ENCODE measurements at places on chromosomes 7 and 10. TPM values are rescaled to one million over a fixed set of nuclear protein-coding genes. Genes with fewer than 3 reads are reported as not detected.
A peak's percentile ranks its signal among the peaks of the same experiment; 100 is the strongest.

SCART1 gene
- total RNA-seq, result 13.1 TPM

DNA sequence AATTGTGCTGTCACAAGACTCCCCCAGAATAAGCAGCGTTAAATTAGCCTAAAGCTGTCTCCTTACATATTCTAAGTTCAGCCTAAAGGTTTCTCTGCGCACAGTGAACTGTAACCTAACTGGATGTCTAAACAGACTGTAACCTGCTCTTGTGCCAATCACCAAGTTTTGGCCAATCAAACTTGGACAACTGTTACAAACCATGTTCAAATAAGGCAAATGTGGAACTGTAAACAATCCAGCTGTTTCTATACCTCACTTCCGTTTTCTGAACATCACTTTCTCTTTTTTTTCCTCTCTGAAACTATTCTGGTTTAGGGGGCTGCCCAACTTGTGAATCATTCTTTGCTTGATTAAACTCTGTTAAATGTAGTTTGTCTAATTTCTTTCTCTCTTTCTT lies 252.2 kb upstream of the HABP2 start:
- no peak for DNase-seq
- H3K4me3 ChIP-seq, result no peak overlapping the region
- H3K4me1 ChIP-seq, result no peaks in the 10 kb centered on the region
- H3K36me3 ChIP-seq, result no peaks in the 10 kb centered on the region
- no peak overlapping the region for H3K27ac ChIP-seq

TUBB8 gene
- total RNA-seq, result 2.0 TPM

GPER1 gene
- total RNA-seq, result 3.2 TPM

- no peaks in the 10 kb centered on the region for H3K36me3 ChIP-seq
- no peak overlapping the region for H3K4me3 ChIP-seq
- DNase-seq, result no peak
- no peaks in the 10 kb centered on the region for H3K4me1 ChIP-seq
Observed at GRCh38 chr10:78672918-78673317, 395.8 kb upstream of the ZMIZ1 start.

PRSS37 gene
- total RNA-seq, result 17.1 TPM

FAM180A gene
- total RNA-seq, result 2.7 TPM

GRCh38 chr7:37201876-37202198 lies 246.8 kb downstream of the ELMO1 start:
- no peak for DNase-seq
- no peaks in the 10 kb centered on the region for H3K36me3 ChIP-seq
- no peak overlapping the region for H3K27ac ChIP-seq
- peaks cover 12% of the 10 kb centered on the region for H3K4me1 ChIP-seq

DNA sequence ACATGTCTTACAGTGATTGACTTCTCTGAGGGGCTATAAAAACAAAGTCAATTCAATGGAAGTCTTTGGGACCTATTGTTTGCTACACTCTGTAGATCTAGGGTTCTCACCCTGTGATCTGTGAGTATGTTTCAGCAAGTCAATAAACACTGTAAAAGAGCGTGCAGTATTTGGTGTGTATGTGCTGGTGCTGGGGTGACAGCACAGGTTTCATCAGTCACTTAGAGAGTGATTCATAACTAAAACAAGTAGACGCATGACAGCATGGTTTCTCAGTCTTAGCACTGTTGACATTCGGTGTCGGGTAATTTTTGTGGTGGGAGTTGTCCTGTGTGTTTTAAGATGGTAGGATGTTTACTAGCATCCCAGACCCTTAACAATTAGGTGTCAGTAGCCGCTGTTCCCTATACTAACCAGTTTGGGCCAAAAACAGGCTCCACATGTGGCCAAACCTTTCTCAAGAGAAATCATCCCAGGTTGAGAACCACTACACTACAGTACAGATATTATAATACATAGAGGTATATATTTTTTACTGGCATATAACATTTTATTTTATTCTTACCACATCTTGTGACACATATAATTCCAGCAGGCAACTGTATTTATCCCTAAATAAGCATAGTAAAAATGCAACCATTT lies 411.8 kb downstream of the ARL4A start:
- no peak overlapping the region for H3K27ac ChIP-seq
- H3K27me3 ChIP-seq, result no peaks in the 10 kb centered on the region
- no peak overlapping the region for H3K4me3 ChIP-seq
- H3K4me1 ChIP-seq, result no peaks in the 10 kb centered on the region
- DNase-seq, result no peak

DNA sequence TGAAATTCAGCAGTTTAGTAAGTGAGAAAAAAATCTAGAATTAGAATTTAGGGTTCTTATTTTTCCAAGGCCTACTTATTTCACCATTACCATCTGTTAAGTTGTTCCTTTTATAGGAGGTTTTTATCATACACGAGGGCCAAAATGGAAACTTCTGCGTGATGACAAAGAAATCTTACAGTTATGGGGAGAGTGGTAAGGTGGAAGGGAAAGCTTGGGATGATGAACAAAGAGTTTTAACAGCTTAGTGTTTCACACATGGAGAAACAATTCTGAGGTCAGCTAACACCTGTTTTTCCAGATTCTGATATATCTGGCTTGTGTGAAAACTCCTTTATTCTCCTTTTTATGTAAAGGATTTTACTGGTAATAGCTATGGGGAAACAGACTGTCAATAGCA lies 49.8 kb upstream of the SEMA3C start:
- H3K4me1 ChIP-seq, result no peaks in the 10 kb centered on the region
- no peak for DNase-seq
- H3K36me3 ChIP-seq, result no peaks in the 10 kb centered on the region

- no peaks in the 10 kb centered on the region for H3K4me1 ChIP-seq
- H3K36me3 ChIP-seq, result no peaks in the 10 kb centered on the region
- DNase-seq, result no peak
- H3K4me3 ChIP-seq, result no peak overlapping the region
- H3K27ac ChIP-seq, result no peak overlapping the region
Observed at GRCh38 chr10:36880898-36881297, 244.5 kb upstream of the ANKRD30A start.

DNA sequence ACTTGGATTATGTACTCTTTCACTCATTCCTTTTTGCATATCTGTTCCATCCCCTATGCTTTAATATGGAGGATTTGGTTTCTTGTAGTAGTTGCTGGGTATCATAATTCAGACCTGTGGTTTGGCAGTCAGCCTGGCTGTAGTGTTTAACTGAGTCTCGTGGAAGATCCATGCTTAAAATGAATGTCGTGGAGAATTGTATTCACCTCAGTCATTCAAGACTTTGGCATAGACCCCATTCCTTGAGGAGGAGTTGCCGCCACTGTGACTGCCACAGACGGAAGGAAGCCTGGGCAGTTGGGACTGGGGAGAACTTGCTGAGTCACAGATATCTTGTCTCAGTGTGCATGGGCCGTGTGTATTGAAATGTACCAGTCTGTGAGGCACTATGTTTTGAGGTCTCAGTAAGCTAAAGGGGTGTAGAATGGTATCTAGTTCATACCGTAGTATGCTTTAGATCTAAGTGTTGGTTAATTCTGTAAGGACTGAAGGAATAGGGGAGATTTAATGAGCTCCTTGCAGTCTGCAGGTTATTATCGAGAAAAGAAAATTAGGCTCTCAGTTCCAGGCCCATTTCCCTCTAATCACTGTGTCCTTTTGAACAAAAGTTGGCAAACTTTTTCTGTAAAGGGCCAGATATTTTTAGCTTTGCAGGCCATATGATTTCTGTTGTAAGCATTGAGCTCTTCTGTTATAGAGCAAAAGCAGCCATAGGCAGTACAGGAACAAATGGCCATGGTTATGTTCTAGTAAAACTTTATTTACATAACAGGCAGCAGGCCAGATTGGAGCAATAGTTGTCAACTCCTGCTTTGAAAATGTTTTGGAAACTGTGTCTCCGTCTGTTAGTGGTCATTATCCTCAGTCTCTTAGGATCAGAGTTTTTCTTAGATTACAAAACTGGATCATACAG lies 76.8 kb downstream of the TPST1 start:
- H3K4me1 ChIP-seq, result peaks cover 5% of the 10 kb centered on the region
- peak overlapping the region; percentile 10 for H3K27ac ChIP-seq
- H3K4me3 ChIP-seq, result no peak overlapping the region
- no peaks in the 10 kb centered on the region for H3K36me3 ChIP-seq
- peak; percentile 53 for DNase-seq

- peak; percentile 89 for DNase-seq
- no peak overlapping the region for H3K27ac ChIP-seq
- H3K27me3 ChIP-seq, result no peaks in the 10 kb centered on the region
- no peak overlapping the region for H3K4me3 ChIP-seq
- no peaks in the 10 kb centered on the region for H3K36me3 ChIP-seq
Observed at GRCh38 chr7:129210256-129210988, 14.4 kb upstream of the AHCYL2 start.

STRIP2 gene
- 25.5 TPM for total RNA-seq

ITPRID1 gene
- 1.6 TPM for total RNA-seq

GRCh38 chr10:48779077-48779476 lies 94.4 kb downstream of the WDFY4 start:
- no peak overlapping the region for H3K27ac ChIP-seq
- no peaks in the 10 kb centered on the region for H3K36me3 ChIP-seq
- DNase-seq, result no peak
- H3K4me3 ChIP-seq, result no peak overlapping the region
- no peaks in the 10 kb centered on the region for H3K27me3 ChIP-seq

- H3K27ac ChIP-seq, result peak overlapping the region; percentile 42
- peak overlapping the region; percentile 84 for H3K4me3 ChIP-seq
- no peaks in the 10 kb centered on the region for H3K27me3 ChIP-seq
- H3K36me3 ChIP-seq, result no peaks in the 10 kb centered on the region
- peaks cover 4% of the 10 kb centered on the region for H3K4me1 ChIP-seq
Observed at GRCh38 chr10:95655571-95656290, 780 bp downstream of the ALDH18A1 start.

DNA sequence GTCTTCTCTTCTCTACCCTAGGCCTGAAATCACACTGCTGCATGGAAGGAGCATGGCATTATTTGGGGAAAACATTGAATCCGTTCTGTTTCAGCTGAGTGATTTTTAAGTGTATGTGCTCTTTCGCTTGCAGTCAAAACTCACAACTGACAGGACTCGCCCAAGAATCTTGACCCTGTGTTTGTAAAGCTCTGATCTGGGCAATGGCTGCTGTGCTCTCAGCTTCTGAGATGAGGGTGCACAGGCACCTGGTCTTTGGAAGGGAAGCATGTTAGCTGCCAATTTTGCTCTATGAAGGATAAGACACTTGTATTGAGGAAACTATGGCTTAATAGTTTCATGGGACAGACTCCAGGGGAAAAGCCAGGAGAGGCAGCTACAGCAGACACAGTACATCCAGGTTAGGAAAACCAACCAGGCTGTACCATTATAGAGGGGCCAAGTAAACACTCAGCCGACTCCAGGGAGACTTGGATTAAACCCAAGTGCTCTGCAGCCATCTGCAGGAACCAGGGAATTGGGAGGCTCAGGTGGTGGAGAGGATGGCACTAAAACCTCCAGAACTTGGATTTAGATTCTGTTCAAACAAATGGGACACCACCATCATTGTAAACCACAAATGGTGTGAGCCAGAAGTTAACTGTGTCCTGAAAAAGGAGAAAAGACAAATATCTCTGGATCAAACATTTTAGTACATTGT lies 43.3 kb downstream of the LYZL1 start:
- no peaks in the 10 kb centered on the region for H3K27me3 ChIP-seq
- H3K4me3 ChIP-seq, result no peak overlapping the region
- H3K27ac ChIP-seq, result no peak overlapping the region
- no peaks in the 10 kb centered on the region for H3K4me1 ChIP-seq
- H3K36me3 ChIP-seq, result no peaks in the 10 kb centered on the region

PROSER2 gene
- total RNA-seq, result 21.4 TPM

- H3K27me3 ChIP-seq, result no peaks in the 10 kb centered on the region
- H3K36me3 ChIP-seq, result no peaks in the 10 kb centered on the region
- DNase-seq, result no peak
- no peak overlapping the region for H3K27ac ChIP-seq
- H3K4me3 ChIP-seq, result no peak overlapping the region
Observed at GRCh38 chr10:71014021-71014805, 125.8 kb upstream of the PCBD1 start.

- no peak overlapping the region for H3K27ac ChIP-seq
- no peaks in the 10 kb centered on the region for H3K4me1 ChIP-seq
- no peak for DNase-seq
- no peak overlapping the region for H3K4me3 ChIP-seq
Observed at GRCh38 chr10:105347487-105347886, 706.4 kb downstream of the SORCS3 start.

DNA sequence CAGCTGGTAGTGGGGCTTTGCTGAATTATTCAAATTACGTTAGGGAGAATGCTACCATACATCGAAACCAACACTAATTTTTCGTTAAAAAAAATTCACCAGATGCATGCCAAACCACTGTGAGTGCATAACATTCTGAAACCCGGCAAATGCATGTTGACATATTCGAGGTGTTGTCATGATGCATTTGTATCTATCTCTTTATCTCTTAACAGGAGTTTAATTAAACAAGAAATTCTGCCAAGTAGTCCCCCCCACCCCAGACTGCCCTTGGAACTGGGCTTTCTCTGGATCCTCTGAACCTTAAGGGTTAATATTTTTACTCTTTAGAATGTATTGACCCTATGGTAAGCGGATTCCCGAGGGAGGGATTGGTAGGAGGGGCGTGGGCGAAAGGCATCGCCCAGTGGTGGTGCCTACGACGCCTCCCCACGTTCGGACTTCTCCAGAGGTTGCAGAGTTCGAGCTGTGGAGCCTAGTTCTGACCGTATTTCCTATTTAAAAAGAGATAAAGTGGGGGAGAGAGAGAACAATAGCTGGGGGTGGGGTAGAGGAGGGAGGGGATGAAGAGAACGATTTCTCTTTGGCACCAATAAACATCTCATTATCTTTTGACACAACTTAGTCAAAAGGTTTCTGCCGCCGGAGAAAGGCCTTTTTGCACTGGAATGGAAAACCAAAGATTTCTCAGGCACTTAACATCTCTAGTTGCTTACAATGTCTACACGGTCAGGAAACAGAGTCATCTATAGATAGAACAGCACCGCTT lies 7.2 kb downstream of the DLX6 start:
- H3K4me1 ChIP-seq, result peaks cover 9% of the 10 kb centered on the region
- H3K4me3 ChIP-seq, result no peak overlapping the region
- DNase-seq, result no peak
- no peaks in the 10 kb centered on the region for H3K36me3 ChIP-seq

CHST15 gene
- 9.3 TPM for total RNA-seq

- peak overlapping the region; percentile 62 for H3K4me3 ChIP-seq
- peak overlapping the region; percentile 77 for H3K27ac ChIP-seq
- H3K27me3 ChIP-seq, result no peaks in the 10 kb centered on the region
- no peaks in the 10 kb centered on the region for H3K36me3 ChIP-seq
- no peak for DNase-seq
Observed at GRCh38 chr10:88949912-88950837, 2.4 kb downstream of the ACTA2 start.

DNA sequence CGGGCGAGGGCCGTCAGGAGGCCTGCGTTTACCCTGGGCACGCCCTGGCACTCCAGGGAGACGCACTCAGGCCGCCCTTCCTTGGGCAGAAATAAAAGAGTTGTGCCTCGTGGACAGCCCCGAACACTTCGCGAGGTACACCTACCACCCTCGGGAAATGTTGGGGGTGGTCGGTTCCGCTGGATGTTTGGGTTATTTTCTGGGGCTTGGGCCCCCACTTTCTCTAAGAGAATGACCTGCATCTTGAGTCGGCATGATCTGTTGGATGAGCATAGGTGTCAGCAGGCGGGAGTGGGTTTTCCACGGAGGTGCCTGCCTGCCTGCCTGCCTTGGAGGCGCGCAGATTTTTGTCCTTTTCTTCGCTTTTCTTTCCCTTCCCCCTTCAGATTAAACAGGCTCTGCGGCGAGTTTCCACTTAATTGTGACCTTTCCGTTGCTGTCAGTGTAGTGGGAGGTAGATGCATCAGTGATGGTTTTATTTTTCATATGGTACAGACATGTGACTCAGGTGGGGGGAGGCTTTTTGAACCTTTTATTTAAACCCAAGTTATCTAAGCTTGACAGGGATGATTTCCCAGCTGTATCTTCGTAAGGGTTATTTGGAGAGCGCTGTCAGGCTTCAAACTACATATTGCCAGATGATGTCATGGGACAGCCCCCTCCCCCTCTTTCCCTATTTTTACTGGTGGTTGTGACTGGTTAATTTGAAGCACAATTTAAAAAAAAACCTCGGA lies 661 bp downstream of the HECTD2 start:
- DNase-seq, result peak; percentile 64
- H3K27me3 ChIP-seq, result no peaks in the 10 kb centered on the region
- H3K4me1 ChIP-seq, result no peaks in the 10 kb centered on the region
- no peaks in the 10 kb centered on the region for H3K36me3 ChIP-seq

Data from testis (tissue), 5 donors.